Substantia nigra (tissue), 51 donors: ENCODE measurements at places on chromosomes 1 and 21.

GRCh38 chr1:208245185-208245705, 1.1 kb upstream of the PLXNA2 start:
- peak; percentile 8 for DNase-seq

- DNase-seq: no peak
Observed at GRCh38 chr21:35050348-35051286, 1.5 kb upstream of the RUNX1 start.

DNA sequence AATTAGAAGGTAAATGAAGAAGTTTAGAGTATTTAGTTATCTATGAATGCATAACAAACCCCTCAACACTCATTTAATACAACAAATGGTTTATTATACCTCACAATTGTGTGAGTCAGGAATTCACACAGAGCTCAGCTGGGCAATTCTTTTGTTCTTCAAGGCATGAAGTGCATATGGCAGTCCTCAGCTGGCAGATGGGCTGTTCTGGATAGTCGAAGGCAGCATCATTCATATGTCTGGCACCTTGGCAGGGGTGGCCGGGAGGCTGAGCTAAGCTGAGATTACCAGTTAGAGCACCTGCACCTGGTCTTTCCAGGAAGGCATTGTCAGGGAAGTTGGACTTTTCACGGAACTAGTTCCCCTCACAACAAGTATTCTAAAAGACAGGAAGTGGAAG, 286.2 kb upstream of the DUSP10 start:
- DNase-seq: no peak

GRCh38 chr1:17617787-17618557, 78.5 kb downstream of the ARHGEF10L start:
- DNase-seq: peak; percentile 48

DNA sequence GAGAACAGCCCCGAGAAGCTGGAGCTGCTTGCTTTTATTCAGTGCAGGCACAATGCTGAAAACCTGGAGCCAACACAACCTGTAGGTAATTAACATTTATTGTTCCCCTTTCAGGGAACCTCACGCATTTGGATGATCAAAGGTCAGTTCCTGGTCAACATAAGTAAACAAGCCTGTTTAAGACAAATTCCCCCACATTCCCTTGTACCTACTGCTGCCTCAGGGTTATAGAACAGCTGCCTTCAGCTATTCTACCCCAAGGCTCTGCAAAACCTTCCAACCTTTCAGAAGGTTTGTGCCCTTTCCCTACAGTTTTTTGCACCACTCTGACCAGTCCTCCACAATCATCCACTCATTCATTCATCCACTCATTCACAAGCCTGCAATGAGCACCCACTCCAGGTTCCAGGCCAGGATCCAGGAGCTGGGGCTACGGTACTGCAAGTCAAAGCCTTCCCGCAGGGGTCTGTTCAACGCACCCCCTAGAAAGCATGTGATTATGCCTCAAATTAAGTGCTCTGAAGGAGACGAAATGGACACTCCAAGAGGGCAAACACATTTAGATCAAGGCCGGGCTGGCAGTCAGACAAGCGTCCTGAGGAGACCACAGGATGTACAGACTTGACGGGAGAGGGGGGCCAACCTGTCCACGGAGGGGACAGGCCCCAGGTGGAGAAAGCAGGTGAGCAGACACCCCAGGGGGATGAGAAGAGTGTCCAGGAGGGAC, 683.9 kb downstream of the MATN1 start:
- DNase-seq: no peak

- no peak for DNase-seq
Observed at GRCh38 chr1:51070640-51071039, 31.4 kb upstream of the C1orf185 start.

GRCh38 chr1:26483980-26484379, 11.7 kb downstream of the HMGN2 start:
- no peak for DNase-seq

DNA sequence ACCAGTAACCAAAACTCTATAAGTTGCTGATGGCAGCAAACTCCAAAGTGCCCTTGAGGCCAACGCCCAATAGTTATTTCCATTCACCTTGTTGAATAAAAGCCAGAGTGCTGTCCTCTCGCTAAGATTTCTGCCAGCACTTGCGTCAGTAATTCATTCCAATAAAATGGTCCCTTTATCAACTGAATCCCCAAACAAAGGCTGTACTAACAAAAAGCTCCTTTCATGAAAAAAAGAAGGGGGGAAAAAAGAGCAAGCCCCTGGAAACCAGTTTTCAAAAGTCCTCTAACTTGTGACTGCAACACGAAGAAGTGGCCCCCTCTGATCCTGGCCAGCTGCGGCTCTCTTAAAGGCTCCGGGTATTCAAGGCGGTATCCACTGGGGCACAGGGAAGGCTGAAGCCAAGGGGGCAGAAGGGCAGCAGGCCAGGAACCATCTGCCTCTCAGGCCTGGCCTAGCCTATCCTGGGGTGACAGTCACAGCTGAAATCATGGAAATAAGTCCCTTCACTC, 55.8 kb upstream of the ZNF326 start:
- DNase-seq: peak; percentile 70

GRCh38 chr1:84888753-84889152, 4.3 kb downstream of the LPAR3 start:
- DNase-seq: no peak

GRCh38 chr1:36342426-36343185, 19.2 kb upstream of the EVA1B start:
- peak; percentile 57 for DNase-seq

- DNase-seq: no peak
Observed at GRCh38 chr1:117501281-117501680, 104.6 kb upstream of the TENT5C start.

DNA sequence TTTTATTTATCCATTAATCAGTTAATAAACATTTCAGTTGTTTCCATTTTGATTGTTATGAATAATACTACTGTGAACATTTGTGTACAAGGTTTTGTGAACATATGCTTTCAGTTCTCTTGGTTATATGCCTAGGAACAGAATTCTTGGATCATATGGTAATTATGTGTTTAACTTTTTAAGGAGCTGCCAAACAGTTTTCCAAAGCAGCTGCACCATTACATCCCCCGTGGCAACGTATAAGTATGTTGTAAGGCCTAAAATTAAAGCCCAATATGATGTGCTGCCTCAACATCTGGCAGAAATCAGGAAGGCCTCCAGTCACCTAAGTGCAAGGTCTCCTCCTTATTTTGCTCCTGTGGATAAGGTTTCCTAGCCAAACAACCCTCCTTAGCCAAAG, 235.6 kb upstream of the CACYBP start:
- no peak for DNase-seq

DNA sequence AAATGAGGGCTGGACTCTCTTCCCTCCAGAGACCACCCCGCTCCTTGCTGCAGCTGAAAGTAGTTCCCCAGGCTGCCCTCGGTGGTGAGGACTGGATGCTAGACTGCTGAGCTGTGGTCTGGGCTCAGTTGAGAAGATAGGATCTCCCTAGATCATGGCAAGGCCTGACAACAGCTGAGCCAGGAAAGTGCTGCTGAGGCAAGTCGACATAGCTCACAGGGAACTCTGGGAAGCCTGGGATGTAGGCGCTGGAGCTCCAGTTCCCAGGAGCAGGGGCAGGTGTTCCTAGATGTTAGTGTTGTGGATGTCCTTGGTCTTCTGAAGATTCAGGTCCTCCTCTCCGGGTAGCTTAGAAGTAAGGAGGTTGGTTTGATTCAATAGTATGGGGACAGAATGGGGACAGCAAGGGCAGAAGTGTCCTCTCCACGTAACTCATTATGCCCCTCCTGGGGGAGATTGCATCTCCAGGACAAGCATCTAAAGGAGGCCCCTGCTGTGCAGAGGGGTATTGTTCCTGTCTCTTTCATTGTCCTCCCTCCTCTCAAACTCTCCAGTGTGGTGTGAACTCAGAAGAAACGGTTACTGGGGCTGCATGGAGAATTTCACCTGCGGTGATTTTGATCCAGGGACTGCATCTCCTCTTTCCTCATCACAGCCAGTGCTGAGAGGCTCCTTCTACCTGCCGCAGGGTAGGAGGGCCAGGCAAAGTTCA, 3.7 kb downstream of the CYB561D1 start:
- no peak for DNase-seq

- no peak for DNase-seq
Observed at GRCh38 chr1:59898927-59899326, 27.6 kb downstream of the CYP2J2 start.
